ENCODE measurements at places on chromosomes 12 and 14.
A peak's percentile ranks its signal among the peaks of the same experiment; 100 is the strongest.

DNA sequence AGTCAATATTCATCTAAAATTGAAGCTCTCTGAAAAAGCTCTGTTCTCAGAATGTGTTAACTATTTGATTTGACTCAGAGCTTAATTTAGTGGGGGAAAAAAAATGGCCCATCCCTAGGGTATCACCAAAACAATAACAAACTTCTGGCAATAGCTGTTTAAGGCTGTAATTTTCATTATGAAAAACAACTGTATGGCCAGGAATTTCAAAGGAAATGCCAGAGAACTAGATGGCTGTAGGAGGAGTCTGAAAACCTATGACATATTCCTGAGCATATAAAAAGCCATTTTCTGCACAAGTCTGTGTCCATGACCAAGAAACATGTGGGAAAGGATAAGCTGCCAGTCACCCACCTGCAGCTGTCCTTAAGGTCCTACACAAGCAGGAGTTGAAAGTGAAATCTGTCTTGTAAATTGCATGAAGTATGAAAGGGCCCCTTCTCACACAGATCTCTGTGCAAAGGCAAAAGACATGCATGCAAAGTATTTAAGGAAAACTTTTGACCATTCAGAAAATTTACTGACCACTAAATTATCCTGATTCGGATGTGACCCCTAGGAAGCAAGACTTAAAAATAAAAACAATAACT is 299.1 kb downstream of the BTG1 start:
- DNase-seq: no peak

GRCh38 chr12:116094475-116094874 is 183.0 kb downstream of the MED13L start:
- DNase-seq: no peak

DNA sequence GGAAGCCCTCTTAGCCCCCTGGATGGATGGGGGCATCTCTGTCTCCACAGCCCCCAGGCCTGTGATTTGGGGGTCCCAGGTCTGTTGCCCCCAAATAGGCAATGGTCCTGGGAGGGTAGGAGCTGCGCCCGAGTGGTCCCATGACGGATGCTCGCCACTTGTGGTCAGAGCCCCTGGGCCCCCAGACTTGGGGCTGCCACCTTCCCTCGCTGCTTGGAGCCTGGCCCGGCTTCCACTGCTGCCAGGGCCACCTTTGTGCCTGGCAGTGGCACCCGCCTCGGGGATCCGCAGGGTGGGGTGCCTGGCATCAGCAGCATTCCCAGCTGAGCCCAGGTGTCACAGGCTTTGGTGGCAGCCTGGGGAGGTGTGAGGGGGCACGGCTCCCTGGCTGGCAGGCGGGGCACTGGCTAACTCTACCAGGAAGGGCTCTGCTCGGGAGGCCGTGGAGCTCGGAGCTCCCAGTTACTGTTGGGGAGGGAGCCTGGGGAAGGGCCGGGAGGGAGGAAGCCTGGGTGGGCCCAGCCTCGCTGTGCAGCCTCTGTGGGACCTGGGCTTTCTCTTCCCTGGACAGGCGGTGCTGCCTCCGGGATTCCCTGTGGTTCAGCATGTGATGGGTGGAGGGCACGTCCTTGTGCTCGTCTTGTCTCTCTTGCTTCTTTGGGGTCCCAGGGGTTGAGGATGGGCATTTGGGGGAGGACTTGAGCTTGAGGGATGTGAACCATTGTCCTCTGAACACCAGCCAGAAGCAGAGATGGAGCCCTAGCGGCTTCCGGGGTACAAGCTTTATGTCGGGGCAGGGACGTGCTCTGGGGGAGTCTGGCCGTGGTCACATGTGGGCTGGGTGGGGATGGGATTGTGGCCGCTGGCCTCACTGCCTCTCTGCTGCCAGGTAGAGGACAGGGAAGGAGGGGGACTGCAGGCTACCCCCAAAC is 5.4 kb downstream of the KIF26A start:
- no peak for DNase-seq

- no peak for DNase-seq
These were observed 67.9 kb downstream of the GNS start for GRCh38 chr12:64691227-64691794.

DNA sequence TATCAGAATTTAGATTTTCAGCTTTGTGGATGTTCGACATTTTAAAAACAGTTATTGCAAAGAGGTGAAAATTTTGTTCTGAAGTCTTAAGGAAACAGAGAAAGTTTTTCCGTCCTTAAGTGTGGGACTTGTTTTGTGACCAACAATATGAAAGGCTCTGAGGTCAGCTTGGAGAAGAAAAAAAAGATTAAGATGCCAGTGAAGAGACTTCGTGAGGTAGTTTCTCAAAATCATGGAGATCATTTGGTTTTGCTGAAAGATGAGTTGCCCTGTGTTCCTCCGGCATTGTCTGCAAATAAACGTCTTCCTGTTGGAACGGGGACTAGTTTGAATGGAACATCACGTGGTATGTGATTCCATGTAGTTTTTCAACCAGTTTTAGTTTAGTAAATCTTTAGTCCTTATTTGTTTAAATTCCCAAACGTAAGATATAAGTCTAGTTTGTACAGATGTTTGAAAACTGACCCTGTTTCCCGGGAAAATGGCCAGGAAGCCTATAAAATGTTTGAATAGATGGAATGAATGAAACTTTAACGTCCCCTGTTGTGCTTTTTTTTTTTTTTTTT is 682 bp downstream of the KIAA0586 start:
- DNase-seq: peak; percentile 8

- no peak for DNase-seq
These were observed 280.3 kb upstream of the AMIGO2 start for GRCh38 chr12:47360093-47360480.

DNA sequence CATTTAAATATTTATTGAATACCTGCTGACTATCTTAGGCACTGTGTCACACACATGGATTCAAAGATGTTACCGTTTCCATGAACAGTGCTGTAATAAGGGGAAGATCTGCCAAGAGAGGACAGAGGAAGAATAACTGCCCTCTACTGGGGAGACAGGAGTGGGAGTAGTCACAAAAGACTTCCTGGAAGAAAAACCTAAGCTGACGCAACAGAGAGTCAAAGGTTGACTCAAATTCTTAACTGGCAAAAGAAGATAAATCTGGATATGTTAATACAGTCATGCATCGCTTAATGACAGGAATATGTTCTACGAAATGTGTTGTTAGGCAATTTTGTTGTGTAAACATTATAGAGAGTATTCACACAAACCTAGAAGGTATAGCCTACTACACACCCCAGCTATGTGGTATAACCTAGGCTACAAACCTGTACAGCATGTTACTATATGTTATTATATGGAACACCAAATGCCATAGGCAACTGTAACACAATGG is 51.5 kb downstream of the DCAF5 start:
- peak; percentile 85 for DNase-seq

DNA sequence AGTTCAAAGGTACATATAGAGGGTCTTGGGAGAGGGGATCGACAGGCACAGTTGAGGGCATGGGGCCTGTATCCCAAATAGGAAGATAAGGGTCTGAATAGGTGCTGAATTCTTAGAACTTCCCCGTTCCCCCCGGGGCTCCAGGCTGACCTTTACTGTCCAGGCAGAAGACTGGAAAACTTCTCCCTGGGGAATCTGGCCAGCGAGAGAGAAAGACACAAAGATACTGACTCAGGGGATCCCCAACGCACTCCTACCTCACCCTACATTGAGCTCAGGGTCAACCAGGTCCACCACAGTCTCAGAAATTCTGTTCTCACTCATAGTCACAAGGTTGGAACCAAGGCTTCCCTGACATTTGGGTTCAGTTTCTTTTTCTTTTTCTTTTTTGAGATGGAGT is 46.2 kb downstream of the ACACB start:
- DNase-seq: no peak

- DNase-seq: no peak
These were observed 898.1 kb downstream of the GALC start for GRCh38 chr14:87094913-87095312.

DNA sequence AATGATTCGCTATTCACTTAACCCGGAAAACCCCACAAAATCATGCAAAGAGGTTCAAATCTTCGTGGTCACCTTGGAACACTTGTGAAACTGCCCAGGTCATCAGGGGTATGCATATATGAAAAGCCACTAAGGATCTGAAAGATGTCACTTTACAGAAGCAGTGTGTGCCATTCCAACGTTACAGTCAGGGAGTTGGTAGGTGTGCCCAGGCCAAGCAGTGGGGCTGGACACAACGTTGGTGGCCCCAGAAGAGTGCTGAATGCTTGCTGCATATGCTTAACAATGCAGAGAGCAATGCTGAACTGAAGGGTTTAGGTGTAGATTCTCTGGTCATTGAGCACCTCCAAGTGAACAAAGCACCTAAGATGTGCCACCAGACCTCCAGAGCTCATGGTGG is 51.1 kb upstream of the EIF5 start:
- DNase-seq: no peak

GRCh38 chr12:6868211-6869048 is 1.1 kb downstream of the TPI1 start:
- DNase-seq: no peak

DNA sequence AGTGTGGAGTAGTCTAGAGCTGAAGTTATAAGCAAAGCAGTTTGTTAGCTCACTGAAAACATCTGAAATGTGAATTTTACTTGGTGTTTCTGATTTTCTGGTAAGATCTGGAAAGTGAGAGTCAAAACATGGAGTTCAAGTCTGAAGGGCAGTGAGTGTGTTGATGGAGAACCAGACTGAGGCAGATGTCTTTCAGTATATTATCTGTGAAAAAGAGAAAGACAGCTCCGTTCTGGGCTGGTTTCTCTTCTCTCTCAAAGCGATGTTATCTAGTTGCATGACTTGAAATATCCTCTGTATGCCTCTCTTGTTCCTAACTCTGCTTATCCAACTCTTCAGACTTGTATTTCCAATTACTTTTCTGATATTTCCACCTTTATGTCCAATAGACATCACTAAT is 381.9 kb upstream of the RGS6 start:
- DNase-seq: no peak

GRCh38 chr12:79617696-79618095 is 73.1 kb downstream of the PAWR start:
- DNase-seq: no peak

DNA sequence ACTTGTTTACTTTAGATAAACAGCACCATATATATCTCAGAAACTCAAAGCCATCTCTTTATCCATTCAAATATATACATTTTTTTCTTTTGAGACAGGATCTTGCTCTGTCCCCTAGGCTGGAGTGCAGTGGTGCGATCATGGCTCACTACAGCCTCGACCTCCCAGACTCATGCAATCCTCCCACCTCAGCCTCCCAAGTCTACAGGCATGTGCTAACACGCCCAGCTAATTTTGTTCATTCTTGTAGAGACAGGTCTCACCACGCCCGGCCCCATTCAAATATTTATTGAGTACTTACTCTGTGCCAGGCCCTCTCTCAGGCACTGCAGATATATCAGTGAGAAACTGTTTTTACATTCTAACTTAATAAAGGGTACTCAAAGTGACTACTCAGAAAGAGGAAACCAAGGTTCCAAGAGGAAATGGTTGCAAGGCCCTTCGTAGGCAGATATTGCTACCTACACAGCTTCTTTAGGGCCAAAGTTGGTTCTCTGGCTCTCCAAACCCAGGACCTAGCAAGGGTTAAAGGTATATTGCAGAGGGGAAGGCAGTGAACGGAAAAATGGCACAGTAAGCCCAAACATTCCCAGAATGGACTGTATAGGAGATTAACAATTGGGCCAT is 2.9 kb downstream of the ATXN3 start:
- DNase-seq: no peak

GRCh38 chr14:100654814-100655740 is 67.9 kb upstream of the BEGAIN start:
- no peak for DNase-seq

DNA sequence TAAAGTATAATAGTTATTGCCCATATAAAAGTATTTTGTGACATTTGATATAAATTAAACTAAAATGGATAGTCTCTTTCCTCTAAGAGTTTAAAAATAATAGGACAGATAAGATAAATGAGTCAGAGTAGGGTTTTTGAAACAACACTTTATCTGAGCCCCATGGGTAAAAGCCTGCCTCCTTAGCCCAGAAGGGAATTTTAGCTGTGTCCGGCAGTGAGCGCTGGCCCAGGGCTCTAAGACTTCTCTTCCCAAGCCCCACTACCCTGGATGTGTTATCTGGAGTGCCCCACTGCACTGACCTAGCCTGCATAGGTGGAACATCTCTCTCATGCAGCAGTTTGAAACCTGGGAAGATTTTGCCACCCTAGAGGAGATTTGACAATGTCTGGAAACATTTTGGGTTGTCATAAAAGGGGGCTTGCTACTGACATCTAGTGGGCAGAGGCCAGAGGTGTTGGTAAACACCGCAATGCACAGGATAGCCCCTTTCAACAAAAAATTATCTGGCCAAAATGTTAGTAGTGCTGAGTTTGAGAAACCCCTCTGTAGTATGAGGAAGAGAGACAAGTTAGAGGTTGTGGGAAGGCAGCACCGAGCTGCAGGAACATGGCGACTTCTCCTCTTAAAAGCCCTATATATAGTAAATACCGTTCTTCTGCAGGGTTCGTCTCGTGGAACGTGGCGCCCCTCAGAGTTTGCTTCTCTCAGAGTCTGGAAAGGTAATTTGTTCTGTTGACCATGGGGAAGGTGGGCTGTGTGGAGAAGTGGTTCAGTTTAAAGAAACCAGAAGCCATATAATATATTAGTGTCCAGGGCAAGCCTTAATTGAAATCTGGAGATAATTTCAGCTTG is 29.3 kb upstream of the ATF1 start:
- no peak for DNase-seq

- no peak for DNase-seq
These were observed 70.7 kb upstream of the PSMA6 start for GRCh38 chr14:35221462-35221861.

DNA sequence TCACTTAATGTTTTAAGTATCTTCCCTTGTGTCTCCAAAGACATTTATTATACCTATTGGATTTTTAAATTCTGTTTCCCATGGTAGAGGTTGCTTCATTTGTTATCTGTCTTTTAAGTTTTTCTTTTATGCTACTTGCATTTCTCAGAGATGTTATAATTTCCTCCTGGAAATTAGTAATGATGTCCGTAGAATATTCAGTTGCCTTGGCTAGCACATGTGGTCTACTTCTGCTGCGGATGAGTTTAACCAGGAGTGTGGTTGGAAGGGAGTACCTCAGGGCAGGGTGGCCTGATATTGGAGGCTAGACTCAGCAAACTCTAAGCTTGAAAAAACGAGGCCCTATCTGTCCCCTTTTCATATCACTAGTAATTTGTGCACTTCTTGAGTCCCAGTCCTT is 8.8 kb upstream of the EVL start:
- no peak for DNase-seq

DNA sequence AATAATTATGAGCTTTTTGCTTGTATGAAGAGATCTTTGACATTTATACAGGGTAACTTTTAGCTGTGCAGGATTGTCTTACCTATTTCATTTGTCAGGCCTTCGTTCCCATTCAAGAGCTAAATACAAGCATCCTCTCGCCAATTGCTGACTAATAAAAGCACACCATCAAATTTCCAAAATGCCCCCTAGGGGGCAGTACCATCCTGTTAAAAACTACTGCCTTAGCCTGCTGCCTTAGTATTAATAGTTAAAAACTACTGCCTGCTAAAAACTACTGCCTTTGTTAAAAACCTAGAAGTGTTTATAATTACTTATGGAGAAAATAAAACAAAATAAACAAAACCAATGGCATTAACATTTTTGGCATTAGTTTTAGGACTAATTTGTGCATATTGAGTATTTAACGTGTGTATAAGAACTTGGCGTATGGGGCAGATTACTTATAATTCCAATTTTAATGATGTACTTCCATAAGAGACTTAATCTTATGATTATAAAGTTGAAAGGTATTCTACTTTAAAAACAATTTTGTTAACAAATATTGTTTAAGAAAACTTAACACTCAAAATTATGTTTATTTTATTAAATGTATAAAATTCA is 3.0 kb upstream of the IFI27L2 start:
- no peak for DNase-seq

Data from AG09309 (cell line).